Activated B cell treated with CpG ODN at 0.5 μM for 24 hours (primary cell): ENCODE measurements at places on chromosomes 12 and 14. TPM values are rescaled to one million over a fixed set of nuclear protein-coding genes. Genes with fewer than 3 reads are reported as not detected.

PRKCH gene
- total RNA-seq = 4.6 and 4.7 TPM in 2 replicates

GRCh38 chr12:2893007-2893406 lies 2.3 kb downstream of the TULP3 start:
- H3K4me1 ChIP-seq = peaks cover 22% of the 10 kb centered on the region
- no peak for DNase-seq
- H3K27ac ChIP-seq = no peak overlapping the region
- no peak overlapping the region for H3K4me3 ChIP-seq
- peaks cover 9% of the 10 kb centered on the region for H3K36me3 ChIP-seq

AKAP3 gene
- total RNA-seq = 3.4 and 3.7 TPM in 2 replicates

- peaks cover 8% of the 10 kb centered on the region for H3K4me1 ChIP-seq
- peaks cover 46% of the 10 kb centered on the region for H3K27me3 ChIP-seq
- no peak for DNase-seq
Measured at GRCh38 chr12:2058837-2059236, 6.0 kb downstream of the CACNA1C start.

DNA sequence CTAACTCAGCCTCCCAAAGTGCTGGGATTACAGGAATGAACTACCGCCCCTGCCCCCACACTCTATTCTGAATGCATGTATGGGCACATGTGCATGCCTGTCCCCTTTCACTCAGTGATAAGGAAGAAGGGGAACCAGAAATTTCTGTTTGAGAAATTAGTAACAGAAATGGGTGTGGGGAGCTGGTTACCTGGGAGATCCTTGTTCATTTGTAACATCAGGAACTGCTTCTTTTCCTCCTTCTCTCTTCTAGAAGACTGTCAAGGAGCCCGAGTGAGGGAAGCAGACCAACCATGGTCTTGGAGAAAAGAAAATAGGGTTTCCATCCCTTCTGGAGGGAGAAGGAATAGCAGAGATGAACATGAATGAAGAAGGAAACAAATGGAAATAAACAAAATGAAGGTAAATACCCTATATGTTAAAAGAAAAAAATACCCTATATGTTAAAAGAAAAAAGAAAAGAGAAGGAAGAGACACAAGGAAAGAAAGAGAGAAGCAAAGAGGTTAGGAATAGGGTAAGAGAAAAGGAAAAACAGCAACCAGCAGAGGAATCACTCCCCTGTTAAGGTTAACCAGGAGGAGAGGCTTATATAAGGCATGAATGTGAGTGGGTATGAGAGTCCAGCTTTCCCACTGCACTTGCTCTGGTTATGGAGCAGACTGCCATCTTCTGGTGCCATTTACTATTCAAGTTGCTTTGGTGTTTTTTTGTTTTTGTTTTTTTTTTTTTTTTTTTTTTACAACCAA lies 3.3 kb downstream of the PPP1R3E start:
- DNase-seq = no peak
- no peaks in the 10 kb centered on the region for H3K27me3 ChIP-seq
- peak overlapping the region; percentile 26 for H3K27ac ChIP-seq
- peaks cover 31% of the 10 kb centered on the region for H3K4me1 ChIP-seq
- peak overlapping the region; percentile 17 for H3K4me3 ChIP-seq

PLA2G1B gene
- not detected in 2 replicates for total RNA-seq

DNA sequence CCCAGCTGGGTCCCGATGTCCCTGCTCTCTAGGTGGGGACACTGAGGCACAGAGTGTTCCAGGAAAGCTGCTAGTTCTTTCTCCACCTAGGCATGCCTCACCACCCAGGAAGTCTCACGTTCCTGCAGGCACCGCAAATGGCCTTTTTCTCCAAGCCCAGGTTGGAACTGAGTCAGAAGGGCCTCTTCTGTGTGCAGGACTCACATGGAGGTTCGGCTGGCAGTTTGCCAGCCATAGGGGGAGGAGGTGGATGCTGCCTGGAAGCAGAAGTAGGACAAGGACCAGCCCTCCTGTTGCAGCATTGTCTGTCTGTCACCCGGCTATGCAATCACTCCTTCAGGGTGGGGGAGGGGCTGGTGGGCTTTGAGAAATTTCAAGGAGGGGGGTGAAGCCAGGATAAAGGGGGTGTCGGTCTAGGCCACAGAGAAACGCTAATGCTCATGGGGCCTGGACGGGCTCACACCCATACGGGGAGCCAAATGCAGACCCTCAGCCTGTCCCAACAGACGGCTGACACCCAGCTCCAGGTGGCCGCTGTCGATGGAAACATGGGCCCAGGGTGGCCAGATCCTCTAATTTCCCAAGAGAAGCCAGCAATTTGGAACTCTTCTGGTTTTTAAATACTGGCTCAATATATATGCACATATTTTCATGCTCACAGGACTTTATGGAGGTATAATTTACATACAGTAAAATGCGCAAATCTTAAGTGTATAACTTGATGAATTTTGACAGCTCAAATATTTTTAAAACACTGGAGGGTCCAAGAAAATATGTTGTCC lies 120.5 kb downstream of the PHETA1 start:
- no peaks in the 10 kb centered on the region for H3K36me3 ChIP-seq
- no peak overlapping the region for H3K4me3 ChIP-seq
- H3K4me1 ChIP-seq = no peaks in the 10 kb centered on the region
- DNase-seq = no peak

GRCh38 chr12:42444192-42444943 lies 118.4 kb downstream of the PPHLN1 start:
- H3K36me3 ChIP-seq = peaks cover 76% of the 10 kb centered on the region
- DNase-seq = no peak
- H3K27me3 ChIP-seq = no peaks in the 10 kb centered on the region
- H3K4me3 ChIP-seq = no peak overlapping the region

GRCh38 chr12:88562151-88562550 lies 18.1 kb downstream of the KITLG start:
- DNase-seq = no peak
- no peaks in the 10 kb centered on the region for H3K36me3 ChIP-seq
- H3K4me1 ChIP-seq = no peaks in the 10 kb centered on the region
- no peak overlapping the region for H3K4me3 ChIP-seq
- no peaks in the 10 kb centered on the region for H3K27me3 ChIP-seq

DNA sequence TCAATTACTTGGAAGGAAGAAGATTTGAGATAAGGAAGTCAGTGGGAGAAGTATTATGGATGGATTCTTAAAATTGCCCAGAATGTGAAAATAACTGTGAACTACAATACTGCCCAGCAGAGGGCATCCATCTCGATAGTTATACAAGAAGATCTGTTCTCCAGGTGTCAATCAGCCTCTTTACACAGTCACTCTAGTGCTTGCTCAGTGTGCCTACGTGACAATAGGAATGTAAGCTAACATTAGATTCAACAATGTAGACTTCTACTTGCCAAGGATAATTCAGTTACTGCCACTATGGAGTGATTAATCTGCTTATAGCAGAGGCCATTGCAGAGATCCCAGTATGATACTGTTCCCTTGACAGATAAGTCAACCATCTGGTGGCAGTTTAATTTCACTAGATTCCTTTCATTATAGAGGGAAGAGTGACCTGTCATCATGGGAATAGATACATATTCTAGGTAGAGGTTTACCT lies 10.6 kb upstream of the MAP4K5 start:
- no peak overlapping the region for H3K27ac ChIP-seq
- H3K36me3 ChIP-seq = no peaks in the 10 kb centered on the region
- peaks cover 8% of the 10 kb centered on the region for H3K4me1 ChIP-seq

DNA sequence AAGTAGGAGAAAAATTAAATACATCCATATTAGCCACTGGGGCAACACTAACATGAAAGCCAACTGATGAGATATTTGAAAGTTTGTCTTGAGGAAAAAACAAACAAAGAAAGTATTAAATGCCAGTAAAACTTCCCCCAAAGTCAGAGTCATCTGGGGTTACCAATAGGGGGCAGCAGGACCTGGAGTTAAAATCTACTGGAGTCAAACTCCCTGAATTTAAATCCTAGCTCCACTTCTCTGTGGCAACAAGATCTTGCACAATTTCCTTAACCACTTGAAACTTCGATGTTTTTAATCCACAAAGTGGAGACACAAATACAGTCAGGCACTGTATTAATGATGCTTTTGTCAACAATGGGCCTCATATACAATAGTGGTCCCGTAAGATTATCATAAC lies 14.4 kb downstream of the PLEKHG7 start:
- H3K4me1 ChIP-seq = no peaks in the 10 kb centered on the region
- DNase-seq = no peak
- no peak overlapping the region for H3K4me3 ChIP-seq
- H3K36me3 ChIP-seq = peaks cover 25% of the 10 kb centered on the region

KITLG gene
- not detected in 2 replicates for total RNA-seq

- no peak overlapping the region for H3K27ac ChIP-seq
- no peaks in the 10 kb centered on the region for H3K4me1 ChIP-seq
- peaks cover 6% of the 10 kb centered on the region for H3K27me3 ChIP-seq
- H3K4me3 ChIP-seq = no peak overlapping the region
- no peak for DNase-seq
Measured at GRCh38 chr12:13628067-13628466, 353.3 kb downstream of the GRIN2B start.

DNA sequence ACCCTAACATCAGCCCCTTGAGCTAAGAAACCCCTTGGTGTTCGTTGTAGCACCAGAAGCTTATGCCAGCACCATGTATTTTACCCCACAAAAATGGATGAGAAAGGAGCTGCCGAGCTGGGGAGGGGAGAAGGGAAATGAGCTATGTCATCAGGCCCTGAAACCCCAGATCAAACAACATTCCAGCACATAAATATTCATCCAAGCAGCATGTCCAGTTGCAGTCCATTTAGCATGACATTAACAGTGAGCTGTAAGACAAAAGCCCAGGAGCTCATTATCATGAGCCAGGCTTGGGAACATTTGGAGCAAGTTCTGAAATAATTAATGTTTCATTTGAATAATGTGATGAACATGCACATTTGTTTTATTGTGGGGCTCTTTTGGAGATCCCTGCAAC lies 630.1 kb upstream of the TMEM132C start:
- H3K4me1 ChIP-seq = no peaks in the 10 kb centered on the region
- H3K27me3 ChIP-seq = no peaks in the 10 kb centered on the region
- no peaks in the 10 kb centered on the region for H3K36me3 ChIP-seq
- no peak overlapping the region for H3K27ac ChIP-seq
- no peak overlapping the region for H3K4me3 ChIP-seq

- H3K27ac ChIP-seq = no peak overlapping the region
- no peaks in the 10 kb centered on the region for H3K4me1 ChIP-seq
- DNase-seq = no peak
- no peaks in the 10 kb centered on the region for H3K27me3 ChIP-seq
- peaks cover 24% of the 10 kb centered on the region for H3K36me3 ChIP-seq
Measured at GRCh38 chr14:60805841-60806430, 71.4 kb downstream of the MNAT1 start.
